ENCODE measurements at places on chromosomes 16 and 17.

GRCh38 chr17:16474012-16474725, 17.8 kb downstream of the LRRC75A start:
- H3K4me3 ChIP-seq, result no peak overlapping the region
- H3K27me3 ChIP-seq, result no peaks in the 10 kb centered on the region
- DNase-seq, result peak; percentile 63
- H3K36me3 ChIP-seq, result no peaks in the 10 kb centered on the region

- no peak overlapping the region for H3K4me3 ChIP-seq
- H3K36me3 ChIP-seq, result no peaks in the 10 kb centered on the region
- no peaks in the 10 kb centered on the region for H3K27me3 ChIP-seq
- DNase-seq, result no peak
- no peak overlapping the region for H3K27ac ChIP-seq
Measured at GRCh38 chr17:49387498-49388289, 25.6 kb upstream of the ZNF652 start.

GRCh38 chr17:46962374-46962790, 16.7 kb downstream of the RPRML start:
- no peak for DNase-seq
- H3K27me3 ChIP-seq, result no peaks in the 10 kb centered on the region
- no peaks in the 10 kb centered on the region for H3K4me1 ChIP-seq
- H3K27ac ChIP-seq, result no peak overlapping the region
- no peaks in the 10 kb centered on the region for H3K36me3 ChIP-seq

DNA sequence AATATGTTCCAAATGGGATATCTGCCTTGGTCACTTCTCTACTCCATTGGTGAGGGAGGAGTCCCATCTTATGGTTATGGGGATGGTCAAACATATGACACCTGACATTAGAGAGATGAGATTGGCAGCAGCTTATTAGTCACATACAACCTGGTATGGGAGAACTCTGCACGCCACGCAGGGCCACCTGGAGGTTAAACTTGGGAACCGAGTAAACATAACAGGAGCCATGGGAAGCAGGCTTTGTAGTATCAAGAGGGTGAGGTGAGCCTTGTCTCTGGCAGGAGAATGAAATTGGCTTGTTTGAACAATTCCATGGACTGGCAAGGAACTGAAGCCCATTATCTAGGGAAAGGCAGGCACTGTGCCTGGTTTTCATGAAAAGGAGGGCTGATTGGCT, 238.7 kb upstream of the ELAC2 start:
- H3K4me3 ChIP-seq, result no peak overlapping the region
- no peaks in the 10 kb centered on the region for H3K4me1 ChIP-seq
- no peak overlapping the region for H3K27ac ChIP-seq
- no peaks in the 10 kb centered on the region for H3K27me3 ChIP-seq

DNA sequence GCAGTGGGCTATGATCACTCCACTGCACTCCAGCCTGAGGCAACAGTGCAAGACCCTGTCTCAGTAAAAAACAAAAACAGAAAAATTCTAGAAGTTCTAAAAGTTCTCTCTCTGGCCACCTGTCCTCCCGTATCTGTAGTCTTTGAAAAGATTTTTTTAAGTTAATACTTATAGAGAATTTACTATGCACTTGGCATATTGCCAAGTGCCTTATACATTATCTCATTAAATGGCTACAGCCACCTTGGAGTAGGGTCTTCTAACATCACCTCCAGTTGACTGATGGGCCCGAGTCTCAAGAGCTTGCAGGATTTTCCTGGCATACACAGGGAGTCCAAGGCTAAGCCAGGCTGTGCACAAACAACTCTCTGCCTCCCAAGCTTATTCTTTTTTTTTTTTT, 44.7 kb downstream of the TMEM186 start:
- H3K4me3 ChIP-seq, result no peak overlapping the region
- no peaks in the 10 kb centered on the region for H3K27me3 ChIP-seq
- H3K36me3 ChIP-seq, result no peaks in the 10 kb centered on the region

DNA sequence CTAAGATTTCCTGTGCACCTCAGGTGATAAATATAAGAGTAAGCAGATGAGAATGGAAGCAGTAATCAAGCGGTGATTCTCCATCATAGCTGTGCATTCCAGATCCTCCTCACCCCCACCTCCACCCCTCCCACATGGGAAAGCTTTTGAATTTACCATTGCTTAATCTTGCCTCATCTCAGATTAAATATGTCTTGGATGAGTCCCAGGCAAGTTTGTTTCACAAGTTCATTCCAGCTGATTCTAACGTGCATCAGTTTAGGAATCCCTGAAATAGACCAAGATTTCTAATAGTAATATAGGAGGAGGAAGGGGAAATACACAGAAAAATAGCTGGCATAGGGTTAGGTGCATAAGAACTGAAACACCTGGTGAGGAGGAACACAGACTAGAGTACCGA, 396.2 kb upstream of the KIF2B start:
- no peak for DNase-seq
- no peak overlapping the region for H3K27ac ChIP-seq

GRCh38 chr17:51261024-51261963, 948 bp downstream of the UTP18 start:
- DNase-seq, result peak; percentile 91
- H3K4me1 ChIP-seq, result peaks cover 16% of the 10 kb centered on the region
- H3K27ac ChIP-seq, result peak overlapping the region; percentile 51
- H3K4me3 ChIP-seq, result peak overlapping the region; percentile 98
- H3K27me3 ChIP-seq, result no peaks in the 10 kb centered on the region

GRCh38 chr17:27868565-27868964, 24.6 kb downstream of the LYRM9 start:
- H3K4me3 ChIP-seq, result no peak overlapping the region
- no peaks in the 10 kb centered on the region for H3K4me1 ChIP-seq
- no peak overlapping the region for H3K27ac ChIP-seq
- H3K36me3 ChIP-seq, result no peaks in the 10 kb centered on the region
- no peak for DNase-seq

DNA sequence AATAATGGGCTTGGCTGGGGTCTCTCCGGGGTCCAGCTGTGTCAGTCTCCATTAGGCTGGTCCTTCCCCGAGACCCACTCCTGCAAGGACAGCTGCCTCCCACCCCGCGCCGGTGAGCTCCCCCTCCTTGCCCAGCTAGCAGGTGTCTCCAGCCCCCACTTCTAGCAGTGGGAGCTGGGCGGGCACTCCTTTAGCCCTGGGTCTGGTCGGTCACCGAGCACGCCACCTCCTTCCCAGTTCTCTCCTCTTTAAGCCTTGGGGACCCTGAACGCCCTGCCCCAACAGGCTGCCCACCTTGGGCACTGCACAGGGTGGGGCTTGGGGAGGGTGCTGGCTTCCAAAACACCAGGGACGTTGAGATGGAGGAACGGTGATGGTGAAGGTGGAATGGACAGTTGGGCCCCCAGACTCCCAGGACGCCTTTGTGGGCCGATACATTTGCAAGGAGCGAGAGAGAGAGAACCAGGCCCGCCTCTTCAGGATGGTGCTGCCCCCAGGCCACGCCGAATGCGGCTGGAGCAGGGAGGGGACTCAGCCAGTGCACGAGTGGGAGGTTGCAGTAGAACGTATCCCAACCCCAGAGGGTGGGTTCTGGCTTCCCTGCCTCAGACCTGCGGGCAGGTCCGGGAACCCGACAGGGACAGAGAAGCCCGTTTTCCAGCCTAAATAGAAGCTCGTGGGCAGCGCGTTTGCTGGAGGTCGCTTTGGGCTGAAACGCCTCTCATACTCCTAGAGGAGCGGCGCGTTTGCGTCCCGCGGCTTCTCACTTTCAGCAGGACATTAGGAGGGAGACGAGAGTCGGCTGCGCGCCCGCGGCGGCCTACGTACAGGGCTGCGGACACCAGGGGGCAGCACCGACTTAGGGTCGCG, 10.7 kb downstream of the TBX2 start:
- no peak overlapping the region for H3K27ac ChIP-seq
- H3K4me3 ChIP-seq, result peak overlapping the region; percentile 77
- H3K4me1 ChIP-seq, result peaks cover 14% of the 10 kb centered on the region

- H3K4me3 ChIP-seq, result no peak overlapping the region
- no peaks in the 10 kb centered on the region for H3K36me3 ChIP-seq
- H3K27ac ChIP-seq, result no peak overlapping the region
- H3K4me1 ChIP-seq, result 0 out of 2 replicates have a peak, but pooled peaks cover 4% of the 10 kb centered on the region
- DNase-seq, result no peak
Measured at GRCh38 chr16:55853114-55853513, 20.2 kb upstream of the CES1 start.

DNA sequence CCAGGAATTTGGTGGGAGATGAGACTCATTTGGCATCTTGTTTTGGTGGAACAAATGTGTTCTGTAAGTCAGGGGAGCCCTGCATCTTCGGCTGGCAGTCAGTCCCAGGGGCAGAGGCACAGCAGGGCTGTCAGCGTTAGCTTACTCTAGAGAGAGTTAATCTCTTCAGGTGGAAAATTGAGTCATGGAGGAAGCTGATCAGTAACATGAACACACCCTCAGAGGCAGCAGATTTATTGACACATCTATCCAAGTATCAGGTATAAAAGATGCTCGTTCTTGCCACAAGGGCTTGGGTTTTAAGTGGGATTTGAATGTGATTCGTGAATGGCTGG, 55.2 kb downstream of the EPN2 start:
- no peak overlapping the region for H3K4me3 ChIP-seq
- H3K4me1 ChIP-seq, result peaks cover 16% of the 10 kb centered on the region
- H3K36me3 ChIP-seq, result no peaks in the 10 kb centered on the region
- no peaks in the 10 kb centered on the region for H3K27me3 ChIP-seq
- no peak overlapping the region for H3K27ac ChIP-seq

DNA sequence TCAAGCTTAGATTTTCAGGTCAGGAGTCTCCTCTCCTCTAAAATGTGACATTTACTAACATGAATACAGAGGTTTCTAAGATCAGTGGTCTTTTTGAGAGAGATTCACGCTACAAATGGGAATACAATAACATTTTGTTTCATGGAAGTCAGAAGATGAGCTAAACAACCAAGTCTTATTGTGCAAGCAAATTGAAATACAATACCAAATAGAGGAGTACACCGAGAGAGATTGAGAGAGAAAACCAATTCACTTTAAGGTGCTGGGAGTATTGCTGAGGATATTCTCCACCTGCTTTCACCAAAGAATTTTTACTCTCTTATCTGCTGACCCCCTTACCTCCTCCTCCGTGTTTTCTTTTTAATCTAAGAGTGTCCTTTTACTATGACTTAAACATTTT, 11.5 kb downstream of the VEZF1 start:
- no peak overlapping the region for H3K4me3 ChIP-seq
- DNase-seq, result no peak
- H3K27ac ChIP-seq, result no peak overlapping the region
- no peaks in the 10 kb centered on the region for H3K4me1 ChIP-seq

DNA sequence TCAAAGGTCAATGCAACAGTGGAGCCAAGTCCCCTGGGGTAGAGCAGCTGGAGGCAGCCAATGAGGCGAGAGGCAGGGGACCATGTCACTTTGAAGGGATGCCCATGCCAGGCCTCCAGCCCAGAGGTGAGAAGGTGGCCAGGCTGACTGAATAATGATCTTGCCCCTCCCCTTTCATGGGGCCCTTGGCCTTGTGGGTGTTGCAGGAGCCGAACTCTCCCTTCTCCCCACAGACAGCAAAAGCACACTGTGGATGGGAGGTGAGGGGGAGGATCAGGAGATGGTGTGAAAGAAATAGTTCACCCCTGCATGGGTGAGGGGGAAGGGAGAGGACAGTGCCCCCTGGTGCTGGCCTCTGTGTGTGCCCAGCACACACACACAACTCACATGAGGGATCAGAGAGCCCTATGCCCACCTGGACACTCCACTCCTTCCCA, 15.8 kb upstream of the TBX21 start:
- H3K27me3 ChIP-seq, result peaks cover 38% of the 10 kb centered on the region
- peak; percentile 37 for DNase-seq
- no peak overlapping the region for H3K4me3 ChIP-seq
- no peak overlapping the region for H3K27ac ChIP-seq
- no peaks in the 10 kb centered on the region for H3K36me3 ChIP-seq

GRCh38 chr16:88911136-88911945, 44.9 kb upstream of the PABPN1L start:
- H3K27me3 ChIP-seq, result no peaks in the 10 kb centered on the region
- H3K4me1 ChIP-seq, result no peaks in the 10 kb centered on the region
- no peak overlapping the region for H3K27ac ChIP-seq

- H3K27me3 ChIP-seq, result no peaks in the 10 kb centered on the region
- no peaks in the 10 kb centered on the region for H3K36me3 ChIP-seq
- peaks cover 6% of the 10 kb centered on the region for H3K4me1 ChIP-seq
Measured at GRCh38 chr16:14454391-14454790, 175.7 kb downstream of the PARN start.

GRCh38 chr17:59513934-59514841, 51.2 kb upstream of the DHX40 start:
- H3K27me3 ChIP-seq, result no peaks in the 10 kb centered on the region
- no peak overlapping the region for H3K27ac ChIP-seq
- no peak for DNase-seq
- no peaks in the 10 kb centered on the region for H3K4me1 ChIP-seq
- H3K36me3 ChIP-seq, result no peaks in the 10 kb centered on the region

GRCh38 chr16:74201576-74201975, 95.0 kb upstream of the PSMD7 start:
- H3K36me3 ChIP-seq, result no peaks in the 10 kb centered on the region
- H3K4me1 ChIP-seq, result no peaks in the 10 kb centered on the region
- no peak overlapping the region for H3K27ac ChIP-seq
- no peaks in the 10 kb centered on the region for H3K27me3 ChIP-seq

DNA sequence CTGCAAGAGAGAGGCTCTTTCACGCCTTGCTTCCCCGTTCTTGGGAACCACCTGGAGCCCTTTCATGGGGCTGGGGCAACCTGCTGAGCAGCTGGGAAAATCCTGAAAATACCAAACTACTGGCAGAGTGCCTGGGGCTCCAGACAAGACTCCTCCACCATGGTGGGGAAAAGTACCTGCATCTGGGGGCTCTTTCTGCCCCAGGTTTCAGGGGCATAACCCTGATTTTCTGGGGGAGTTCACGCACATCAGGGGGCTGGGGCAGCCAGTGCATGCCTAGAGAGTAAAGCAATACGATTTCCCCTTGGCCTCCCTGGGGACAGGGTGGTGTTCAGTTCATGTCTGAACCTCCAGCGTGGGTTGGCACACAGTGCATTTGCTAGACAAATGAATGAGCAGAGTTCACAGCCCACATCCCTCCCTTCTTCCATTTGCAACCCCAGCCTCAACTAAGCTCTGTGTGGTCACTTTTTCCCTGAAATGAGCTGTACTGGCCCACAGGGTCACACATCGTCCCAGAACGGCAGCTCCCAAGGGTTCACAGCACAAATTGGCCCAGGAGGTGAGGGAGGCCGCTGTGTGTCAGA, 5.2 kb upstream of the CDC42EP4 start:
- H3K36me3 ChIP-seq, result no peaks in the 10 kb centered on the region
- H3K4me3 ChIP-seq, result no peak overlapping the region
- peaks cover 27% of the 10 kb centered on the region for H3K4me1 ChIP-seq
- DNase-seq, result no peak
- peaks cover 13% of the 10 kb centered on the region for H3K27me3 ChIP-seq

Measured in GM23338 (cell line).